ENCODE measurements at places on chromosomes 5 and 9.
A peak's percentile ranks its signal among the peaks of the same experiment; 100 is the strongest.

- peak; percentile 88 for DNase-seq
Measured at GRCh38 chr5:150140830-150141229, 14.8 kb downstream of the PDGFRB start.

GRCh38 chr9:85142968-85143367, 473.4 kb downstream of the NTRK2 start:
- no peak for DNase-seq

- no peak for DNase-seq
Measured at GRCh38 chr9:112124156-112124555, 50.9 kb downstream of the SUSD1 start.

- no peak for DNase-seq
Measured at GRCh38 chr5:39076101-39076756, 2.0 kb upstream of the RICTOR start.
